T-helper 1 cell (primary cell): ENCODE measurements at places on chromosomes 7 and 10.

GRCh38 chr10:12742771-12743170, 258.7 kb downstream of the CCDC3 start:
- DNase-seq = no peak

GRCh38 chr7:152006336-152006735, 19.1 kb upstream of the GALNT11 start:
- no peak for DNase-seq

GRCh38 chr7:80210400-80210799, 75.8 kb downstream of the GNAI1 start:
- DNase-seq = no peak

GRCh38 chr10:21298701-21299100, 226.8 kb downstream of the SKIDA1 start:
- no peak for DNase-seq

DNA sequence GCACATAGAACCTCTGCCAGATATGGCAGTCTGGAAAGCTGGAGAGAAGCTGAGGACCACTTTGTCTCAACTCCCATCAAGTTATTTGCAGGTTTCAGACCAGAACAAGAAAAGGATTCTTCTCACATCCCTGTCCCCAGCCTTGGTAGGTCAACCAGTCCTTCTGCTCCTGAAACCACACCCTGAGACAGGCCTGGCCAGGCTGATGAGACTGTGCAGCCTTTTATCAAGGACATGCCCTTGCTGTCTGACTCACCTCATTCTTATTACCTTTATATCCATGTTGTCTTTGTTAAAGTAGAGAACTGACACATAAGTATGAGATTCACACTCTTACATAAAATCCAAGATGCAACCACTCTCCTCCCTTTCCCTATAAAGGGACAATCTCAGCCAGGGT, 354.9 kb downstream of the PLXNA4 start:
- no peak for DNase-seq
